ENCODE measurements at places on chromosomes 5 and 9.

DNA sequence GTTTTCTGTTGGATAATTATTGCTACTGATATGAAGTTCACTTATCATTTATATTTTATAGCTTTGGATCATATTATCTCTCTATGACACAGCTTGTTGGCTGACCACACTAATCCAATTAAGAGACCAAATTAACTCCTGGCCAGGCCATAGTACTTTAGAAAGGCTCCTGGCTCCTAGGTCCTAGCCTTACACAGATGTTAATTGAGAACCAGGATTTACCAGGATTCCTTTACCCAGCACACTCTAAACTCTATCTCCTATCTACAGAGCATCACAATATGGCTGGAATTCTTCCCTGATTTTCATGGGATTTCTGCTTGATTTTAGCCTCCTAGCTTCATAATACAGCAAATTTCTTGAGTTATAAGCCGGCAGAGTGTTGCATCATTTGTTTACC, 80.3 kb downstream of the SLCO6A1 start:
- DNase-seq = no peak

DNA sequence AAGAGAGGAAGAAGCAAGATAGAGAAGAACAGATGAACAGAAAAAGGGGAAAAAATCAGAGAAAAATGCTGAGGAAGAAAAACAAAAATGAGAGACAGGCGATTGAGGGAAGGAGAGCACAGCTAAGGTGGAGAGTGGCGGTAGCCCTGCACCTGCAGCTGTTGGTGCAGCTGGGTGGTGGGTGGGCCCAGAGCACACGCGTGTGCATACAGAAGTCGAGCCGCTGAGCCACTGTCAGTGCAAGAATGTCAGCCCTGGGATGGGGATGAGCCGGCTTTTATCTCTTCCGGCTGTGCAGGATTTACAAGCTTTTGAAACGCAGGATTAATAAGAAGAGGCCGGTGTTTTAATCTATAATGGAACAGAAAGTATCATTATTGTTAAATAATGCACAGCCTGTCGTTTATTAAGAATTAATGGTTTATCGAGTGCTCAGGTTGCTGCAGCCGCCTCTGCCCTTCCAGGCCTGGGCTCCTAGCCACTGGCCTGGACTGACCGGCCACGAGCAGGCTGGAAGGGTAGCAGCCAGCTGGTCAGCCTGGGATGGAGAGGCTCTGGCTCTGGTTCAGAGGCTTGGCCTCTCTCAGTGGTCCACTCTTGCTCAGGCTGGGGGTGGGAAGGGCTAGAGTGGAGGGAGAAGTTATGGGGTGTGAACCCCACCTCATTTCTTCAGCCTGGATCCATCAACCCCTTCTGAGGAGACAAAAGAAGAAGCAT, 68.7 kb downstream of the PCDH1 start:
- no peak for DNase-seq

DNA sequence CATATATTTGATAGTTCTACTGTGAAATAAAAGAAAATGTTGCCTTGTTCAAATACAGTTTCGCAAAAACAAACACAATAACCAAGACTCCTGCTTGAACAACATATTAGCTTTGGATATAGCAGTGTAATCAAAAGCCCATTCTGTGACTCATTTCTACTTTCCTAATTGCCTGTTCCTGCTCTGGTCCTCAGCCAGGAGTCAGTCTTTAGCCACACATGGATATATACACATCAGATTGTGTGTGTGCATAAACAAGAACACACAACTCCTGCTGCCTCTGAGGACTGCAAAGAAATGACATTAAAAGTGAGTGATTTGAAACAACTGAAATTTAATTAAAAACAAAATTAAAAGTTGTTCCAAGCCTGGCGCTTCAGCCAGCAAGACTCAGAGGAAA, 334.8 kb downstream of the TRIM32 start:
- no peak for DNase-seq

- no peak for DNase-seq
Measured at GRCh38 chr5:74173241-74173640, 467.3 kb downstream of the ENC1 start.

- no peak for DNase-seq
Measured at GRCh38 chr5:139881143-139881733, 85.6 kb downstream of the PSD2 start.

GRCh38 chr5:137361280-137361679, 137.8 kb downstream of the SPOCK1 start:
- no peak for DNase-seq

GRCh38 chr5:6194261-6194875, 184.0 kb downstream of the MED10 start:
- DNase-seq = no peak

DNA sequence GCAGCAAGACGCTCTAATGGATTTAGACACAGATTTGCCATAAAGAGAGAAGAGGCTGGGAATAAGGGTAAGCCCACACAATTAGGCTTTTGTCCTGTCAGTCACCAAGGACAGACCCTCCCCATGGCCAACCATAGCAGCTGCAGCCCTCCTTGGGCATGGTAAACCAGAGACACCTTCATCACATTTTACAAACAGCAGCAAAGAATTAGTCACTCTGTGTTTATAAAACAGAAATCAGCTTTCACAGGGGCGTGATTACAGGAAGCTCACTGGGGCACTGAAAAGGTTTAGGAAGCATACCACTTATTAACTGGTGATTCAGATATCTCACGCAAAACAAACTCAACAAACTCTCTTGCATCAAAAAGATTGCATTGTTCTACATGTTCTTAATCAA, 37.3 kb upstream of the ZNF622 start:
- no peak for DNase-seq

DNA sequence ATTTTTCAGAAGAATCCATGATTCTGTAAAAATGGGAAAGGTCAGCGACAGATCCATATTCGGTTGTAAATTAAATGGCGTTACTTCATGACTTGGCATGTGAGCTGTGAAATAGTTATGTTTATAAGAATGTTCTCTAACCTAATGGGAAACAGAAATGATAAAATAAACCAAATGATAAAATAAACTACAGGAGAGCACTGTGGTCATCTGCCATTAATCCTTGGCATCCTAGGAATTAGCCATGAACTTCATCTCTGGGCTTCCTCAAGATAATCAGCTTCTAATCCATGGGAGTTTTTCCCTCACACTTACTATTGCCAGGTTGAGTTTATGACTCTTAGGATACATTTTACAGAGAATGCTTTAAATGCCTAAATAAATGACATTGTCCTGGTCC, 94.6 kb upstream of the SLC30A5 start:
- DNase-seq = no peak

DNA sequence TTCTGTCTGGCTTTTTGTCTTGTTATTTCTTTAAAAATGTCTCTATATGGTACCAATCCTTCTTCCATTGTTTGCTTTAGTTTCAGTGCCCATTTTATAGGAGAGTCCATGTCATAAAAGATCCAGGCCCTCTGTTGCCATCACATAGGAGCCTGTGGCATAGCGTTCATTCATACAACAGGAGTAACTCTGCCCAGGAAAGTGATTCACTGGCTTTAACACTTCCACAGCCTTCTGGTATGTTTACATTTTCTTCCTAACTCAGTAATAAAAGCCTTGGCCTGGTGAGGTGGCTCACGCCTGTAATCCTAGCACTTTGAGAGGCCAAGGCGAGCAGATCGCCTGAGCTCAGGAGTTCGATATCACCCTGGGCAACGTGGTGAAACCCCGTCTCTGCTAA, 519.3 kb upstream of the PTGER4 start:
- DNase-seq = no peak

GRCh38 chr5:6632324-6632887, 438 bp downstream of the NSUN2 start:
- DNase-seq = peak; percentile 49

DNA sequence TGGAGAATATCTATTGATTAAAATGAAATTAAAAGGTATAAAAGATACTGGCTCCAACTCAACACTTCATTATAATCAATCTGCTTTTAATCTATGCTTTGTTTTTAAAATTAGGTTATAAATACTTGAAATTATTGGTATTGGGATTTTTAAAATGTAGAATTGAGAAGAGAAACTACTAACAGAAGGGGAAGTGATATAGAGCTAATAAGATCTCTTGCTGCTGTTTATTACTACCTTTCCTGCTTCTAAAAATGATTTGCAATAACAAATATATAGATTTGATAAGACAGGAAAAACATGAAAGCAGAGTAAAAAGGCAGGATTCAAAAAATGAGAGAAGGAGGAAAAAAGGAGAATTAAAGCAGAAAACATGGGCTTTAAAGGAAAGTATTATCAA, 209.3 kb upstream of the NREP start:
- no peak for DNase-seq

GRCh38 chr9:78938821-78939220, 632.9 kb upstream of the TLE4 start:
- no peak for DNase-seq

DNA sequence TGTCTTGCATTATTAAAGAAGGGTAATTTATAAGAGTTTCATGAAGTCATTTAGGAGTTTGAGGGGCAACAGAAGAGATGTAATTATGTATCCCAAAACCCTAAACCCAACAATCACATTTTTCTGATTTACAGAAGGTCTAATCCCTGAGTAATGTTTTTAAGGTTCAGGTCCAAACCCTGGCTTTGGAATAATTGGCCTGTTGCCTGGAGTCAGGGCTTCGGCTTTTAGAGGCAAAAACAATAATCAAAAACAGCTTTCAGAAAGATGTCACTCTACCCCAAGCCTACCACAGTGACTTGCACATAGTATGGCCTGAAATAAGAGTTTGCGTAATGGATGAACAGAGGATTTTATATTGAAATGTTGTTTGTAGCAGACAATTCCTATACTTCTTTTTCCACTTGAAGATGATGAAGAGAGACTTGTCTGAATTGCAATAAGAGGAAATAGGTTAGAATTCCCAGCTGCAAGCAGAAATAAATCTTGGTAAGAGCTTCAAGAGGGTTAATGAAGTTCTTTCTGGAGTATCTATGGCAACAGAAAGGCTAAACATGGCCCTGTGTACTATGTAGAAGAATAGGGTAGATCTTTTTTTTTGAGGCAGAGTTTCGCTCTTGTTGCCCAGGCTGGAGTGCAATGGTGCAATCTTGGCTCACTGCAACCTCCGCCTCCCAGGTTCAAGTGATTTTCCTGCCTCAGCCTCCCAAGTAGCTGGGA, 152.0 kb downstream of the GPBP1 start:
- no peak for DNase-seq

GRCh38 chr9:70064496-70064895, 20.8 kb downstream of the MAMDC2 start:
- DNase-seq = no peak

GRCh38 chr5:177185993-177186392, 52.4 kb downstream of the NSD1 start:
- no peak for DNase-seq

DNA sequence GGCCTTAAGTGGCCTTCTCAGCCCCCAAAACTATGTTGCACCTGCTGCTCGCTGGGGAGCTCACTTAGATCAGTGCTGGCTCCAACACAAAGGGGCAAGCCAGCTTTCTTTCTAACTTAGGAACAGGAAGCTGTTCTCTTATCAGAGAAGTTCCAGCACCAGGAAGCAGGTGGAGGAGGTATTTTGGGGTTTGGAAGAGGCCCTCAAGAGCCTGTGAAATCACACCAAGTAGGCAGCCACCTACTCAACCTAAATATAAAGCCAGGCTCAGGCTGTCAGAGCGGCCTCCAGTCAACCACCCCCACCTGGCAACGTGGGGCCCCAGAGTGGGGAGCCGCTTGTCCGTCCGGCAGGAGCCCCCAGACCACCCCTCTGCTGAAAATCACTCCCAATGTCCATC, 152.8 kb downstream of the OLFM1 start:
- DNase-seq = no peak

GRCh38 chr5:77319117-77319804, 108.8 kb downstream of the PDE8B start:
- no peak for DNase-seq

- no peak for DNase-seq
Measured at GRCh38 chr5:159581502-159582249, 251.4 kb upstream of the IL12B start.

DNA sequence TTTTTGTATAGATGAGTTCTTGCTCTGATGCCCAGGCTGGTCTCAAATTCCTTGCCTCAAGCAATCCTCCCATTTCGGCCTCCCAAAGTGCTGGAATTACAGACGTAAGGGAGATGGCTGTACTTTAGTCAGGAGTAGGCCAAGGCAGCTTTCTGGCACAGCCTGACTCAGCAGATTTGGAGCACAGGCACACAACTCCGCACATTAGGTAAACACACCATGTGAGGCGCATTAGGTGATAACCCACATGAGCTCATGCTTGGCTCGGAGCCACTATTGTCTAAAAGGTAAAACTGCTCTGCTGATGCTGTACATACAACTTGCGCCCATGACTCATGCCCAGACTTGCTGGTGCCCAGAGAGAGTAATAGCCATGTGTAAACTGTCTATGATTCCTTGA, 1157.9 kb downstream of the TAF11L14 start:
- DNase-seq = no peak

GRCh38 chr5:107565791-107566767, 104.7 kb downstream of the EFNA5 start:
- no peak for DNase-seq

GRCh38 chr5:58926541-58926935, 343.7 kb downstream of the RAB3C start:
- DNase-seq = peak; percentile 21

GRCh38 chr5:143685246-143685815, 126.6 kb upstream of the HMHB1 start:
- peak; percentile 41 for DNase-seq

DNA sequence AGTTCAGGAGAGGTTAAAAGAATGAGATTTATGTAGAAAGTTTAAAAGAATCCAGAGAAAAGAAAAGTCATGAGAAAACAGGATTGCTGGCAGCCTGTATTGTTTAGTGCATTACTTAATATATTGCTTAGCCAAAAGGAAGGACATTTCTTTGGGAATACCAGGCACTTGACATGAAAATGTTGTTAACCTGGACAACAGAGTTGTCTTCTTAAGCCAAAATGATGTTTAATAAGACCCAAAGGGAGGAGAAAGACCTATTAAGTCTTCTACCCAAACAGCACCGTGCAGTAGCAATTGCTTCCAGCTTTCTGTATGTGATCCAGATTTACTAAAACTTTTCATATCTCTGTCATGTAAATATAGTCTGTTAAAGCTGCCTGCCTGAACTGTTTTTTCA, 74.0 kb upstream of the PRLR start:
- DNase-seq = no peak

- peak; percentile 71 for DNase-seq
Measured at GRCh38 chr9:95131023-95131943, 186.2 kb downstream of the FANCC start.

GRCh38 chr5:10377081-10377480, 23.6 kb downstream of the MARCHF6 start:
- DNase-seq = no peak

- DNase-seq = no peak
Measured at GRCh38 chr9:110809038-110809595, 140.5 kb downstream of the MUSK start.

All from suppressor macrophage treated with lipopolysaccharide for 1 hour (primary cell).